ENCODE measurements at places on chromosomes 2 and 18.

GRCh38 chr18:67408240-67408639 is 108.3 kb downstream of the DSEL start:
- DNase-seq: no peak

DNA sequence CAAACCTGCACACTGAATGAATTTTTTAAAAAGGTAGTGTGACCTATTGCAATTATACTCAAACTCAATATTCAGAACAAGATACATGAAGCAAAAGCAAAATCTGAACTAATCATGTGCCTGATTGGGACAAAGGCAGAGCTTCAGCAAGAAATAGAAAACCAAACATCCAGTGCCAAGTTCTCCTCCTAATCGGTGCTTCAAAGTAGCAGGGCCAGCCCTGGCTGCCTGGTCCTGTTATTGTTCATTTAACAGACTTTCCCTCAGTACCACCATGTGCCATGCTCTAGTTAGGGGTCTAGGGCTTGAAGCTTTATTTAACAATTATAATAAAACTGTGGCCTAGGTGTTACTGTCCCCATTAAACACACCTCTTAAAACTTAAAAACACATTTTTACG is 281.5 kb upstream of the PXDN start:
- DNase-seq: no peak

- no peak for DNase-seq
These were observed 74.1 kb upstream of the LRATD1 start for GRCh38 chr2:14558335-14558919.

GRCh38 chr18:76434452-76434851 is 60.6 kb downstream of the ZNF516 start:
- no peak for DNase-seq
